ENCODE measurements at places on chromosomes 11 and 22. TPM values are rescaled to one million over a fixed set of nuclear protein-coding genes. Genes with fewer than 3 reads are reported as not detected.

KIF18A gene
- 4.9 TPM for total RNA-seq

KREMEN1 gene
- 6.9 TPM for total RNA-seq

CCDC87 gene
- total RNA-seq, result 1.2 TPM

C11orf21 gene
- under 0.01 TPM for total RNA-seq

GRCh38 chr11:55357560-55358184, 10.1 kb upstream of the OR4A15 start:
- no peak for DNase-seq

DNA sequence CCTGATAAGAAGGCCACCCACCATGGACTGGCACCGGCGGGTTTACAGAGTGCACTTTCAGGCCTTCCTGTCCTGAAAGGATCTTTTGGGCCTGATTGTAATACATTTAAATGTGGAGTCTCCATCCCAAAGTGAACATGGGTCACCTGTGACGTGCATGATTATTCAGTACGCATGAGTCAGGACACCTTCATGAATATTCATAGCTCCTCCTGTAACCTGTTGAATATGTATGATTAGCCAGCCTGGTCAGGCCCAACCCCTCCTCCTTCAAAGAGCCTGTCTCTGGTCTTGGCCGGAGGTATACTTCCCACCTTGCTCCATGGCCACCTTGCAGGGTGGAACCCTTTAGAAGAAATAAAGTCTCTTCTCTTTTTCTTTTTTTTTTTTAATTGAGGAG, 75.9 kb upstream of the NUP50 start:
- no peak for DNase-seq

DNA sequence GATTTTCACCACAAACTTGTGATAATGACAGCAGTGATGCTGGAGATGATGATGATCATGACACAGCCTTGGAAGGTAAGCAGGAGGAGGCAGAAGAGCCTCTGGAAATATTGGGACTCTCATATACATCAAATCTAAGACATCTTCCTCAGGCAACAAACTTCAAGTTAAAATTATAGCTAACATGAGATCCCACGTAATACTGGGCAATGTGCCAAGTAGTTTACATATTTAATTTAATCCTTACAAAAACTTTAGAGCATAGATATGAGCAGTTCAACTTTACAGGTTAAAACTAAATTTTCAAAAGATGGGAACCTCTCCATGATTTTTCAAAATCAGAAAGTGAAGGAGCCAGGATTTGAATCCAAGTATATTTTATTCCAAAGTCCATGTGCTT, 19.0 kb downstream of the OR52B2 start:
- no peak for DNase-seq
